ENCODE measurements at places on chromosomes 1 and 21.

- DNase-seq = peak; percentile 57
Measured at GRCh38 chr1:62362061-62362917, 43.1 kb upstream of the KANK4 start.

DNA sequence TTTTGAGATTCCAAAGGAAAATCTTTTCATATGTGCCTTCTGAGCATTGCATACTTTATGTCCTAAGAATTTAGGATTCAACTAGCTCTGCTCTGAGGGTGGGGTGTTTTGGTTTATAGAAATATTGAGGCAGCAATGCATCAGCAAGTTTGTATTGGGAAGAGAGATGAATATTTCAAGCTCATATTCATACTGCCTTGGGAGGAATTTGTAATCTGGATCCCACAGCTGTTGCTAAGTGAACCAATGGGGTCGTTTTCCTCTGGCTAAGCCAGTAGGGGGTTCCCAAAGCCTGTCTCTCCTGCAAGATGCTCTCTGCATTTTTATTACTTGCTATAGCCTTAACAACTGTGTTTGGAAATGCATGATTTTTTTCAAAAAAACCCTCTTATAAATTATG, 130.6 kb downstream of the SNX7 start:
- no peak for DNase-seq

GRCh38 chr1:28640766-28641165, 2.1 kb downstream of the TAF12 start:
- no peak for DNase-seq

GRCh38 chr1:246121533-246121932, 385.5 kb downstream of the SMYD3 start:
- no peak for DNase-seq

DNA sequence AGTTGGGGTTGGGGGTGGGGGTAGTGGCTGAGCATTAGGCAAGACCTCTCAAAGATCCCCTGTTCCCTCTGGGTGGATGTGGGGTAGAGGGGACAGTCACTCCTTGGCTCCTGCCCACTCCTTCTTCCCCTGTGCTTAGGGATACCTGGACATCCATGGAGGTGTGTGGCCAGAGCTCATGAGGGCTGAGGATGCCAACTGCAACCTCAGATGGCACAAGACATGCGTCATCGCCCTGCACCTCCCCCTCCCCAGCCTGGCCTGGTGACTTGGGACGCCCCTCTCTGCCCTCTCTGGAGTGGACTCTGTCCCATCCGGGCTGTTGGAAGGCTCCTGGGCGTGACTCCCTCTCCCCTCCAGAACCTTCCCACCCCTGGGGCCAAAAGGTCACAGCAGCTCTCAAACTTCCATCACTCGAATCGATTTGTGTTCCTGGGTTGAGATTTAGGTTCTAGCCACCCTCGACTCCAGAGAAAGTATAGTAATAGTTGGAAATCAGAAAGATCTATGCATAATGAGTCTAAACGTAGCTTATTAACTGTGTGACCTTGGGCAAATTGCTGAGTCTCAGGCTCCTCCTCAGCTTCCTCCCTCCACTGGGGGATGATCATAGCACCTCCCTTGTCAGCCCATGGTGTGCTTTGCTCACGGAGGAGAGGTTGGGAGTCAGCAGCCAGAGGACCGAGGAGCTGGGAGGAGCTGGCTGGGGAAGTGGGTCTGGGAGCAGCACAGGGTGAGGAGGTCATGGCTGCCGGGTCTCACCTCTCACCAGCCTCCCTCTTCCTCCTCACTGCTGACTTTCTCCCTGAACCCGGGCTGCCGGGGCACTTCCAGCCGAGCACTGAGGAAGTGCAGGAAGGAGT, 2.2 kb upstream of the PTPN7 start:
- DNase-seq = no peak

DNA sequence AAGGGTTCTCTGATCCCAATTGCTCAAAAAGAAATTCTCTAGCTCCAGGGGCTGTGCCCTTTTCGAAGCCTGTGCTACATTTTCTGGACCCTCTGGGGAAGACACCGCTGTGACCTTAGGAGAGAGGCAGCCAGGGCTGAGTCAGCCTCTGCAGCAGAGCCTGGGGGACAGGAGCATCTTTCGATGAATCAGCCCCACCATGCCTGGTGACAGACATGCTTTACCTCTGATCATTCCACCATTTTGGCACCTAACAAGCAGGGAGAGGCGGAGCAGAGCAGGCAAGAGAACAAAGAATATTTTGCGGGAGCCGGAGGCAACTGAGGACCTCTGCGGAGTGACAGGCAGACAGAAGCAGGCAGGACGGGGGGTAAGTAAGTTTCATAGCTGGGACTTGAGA, 84.9 kb downstream of the VWA5B1 start:
- DNase-seq = no peak

GRCh38 chr1:174963529-174964125, 36.1 kb upstream of the CACYBP start:
- peak; percentile 66 for DNase-seq

- DNase-seq = peak; percentile 54
Measured at GRCh38 chr1:232622378-232622777, 7.6 kb downstream of the SIPA1L2 start.

DNA sequence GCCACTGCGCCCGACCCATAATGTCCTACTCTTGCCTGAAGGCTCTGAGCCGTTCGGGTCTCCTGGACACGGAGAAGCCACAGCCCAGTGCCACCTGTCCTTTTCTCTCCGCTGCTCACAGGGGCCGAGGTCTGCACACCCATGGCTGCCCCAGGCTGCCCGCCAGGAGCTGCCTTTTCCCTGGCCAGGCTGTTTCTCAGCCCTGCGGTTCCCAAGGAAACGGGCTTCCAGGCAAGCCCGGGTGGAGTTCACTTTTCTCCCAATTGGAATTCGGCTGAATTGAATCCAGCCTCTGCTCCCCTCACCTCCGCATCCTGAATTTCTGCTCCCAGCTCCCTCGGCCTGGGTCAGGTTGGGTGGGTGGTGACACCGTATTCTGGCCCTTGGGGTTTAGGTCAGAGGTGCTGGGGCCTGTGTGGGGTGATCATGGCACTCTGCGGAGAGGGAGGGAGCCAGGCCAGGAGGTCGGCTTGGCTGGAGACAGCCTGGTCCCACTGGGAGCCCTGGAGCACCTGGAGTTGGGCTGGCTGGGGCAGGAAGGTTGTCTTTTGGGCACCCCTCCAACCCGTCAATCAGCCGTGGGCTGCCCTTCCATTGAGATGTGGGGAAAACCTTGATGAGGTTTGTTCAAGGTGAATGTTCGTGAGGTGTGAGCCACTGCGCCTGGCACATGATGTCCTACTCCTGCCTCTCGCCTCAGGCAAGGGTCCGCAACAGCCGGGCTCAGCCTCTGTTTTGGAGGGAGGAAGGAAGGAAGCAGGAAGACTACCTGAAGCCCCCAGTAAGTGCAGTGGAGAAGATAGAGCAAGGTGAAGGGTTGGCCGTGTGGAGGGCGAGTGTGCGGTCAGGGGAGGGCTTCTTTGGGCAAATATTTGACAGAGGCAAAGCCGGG, 25.1 kb downstream of the RRP1 start:
- no peak for DNase-seq

DNA sequence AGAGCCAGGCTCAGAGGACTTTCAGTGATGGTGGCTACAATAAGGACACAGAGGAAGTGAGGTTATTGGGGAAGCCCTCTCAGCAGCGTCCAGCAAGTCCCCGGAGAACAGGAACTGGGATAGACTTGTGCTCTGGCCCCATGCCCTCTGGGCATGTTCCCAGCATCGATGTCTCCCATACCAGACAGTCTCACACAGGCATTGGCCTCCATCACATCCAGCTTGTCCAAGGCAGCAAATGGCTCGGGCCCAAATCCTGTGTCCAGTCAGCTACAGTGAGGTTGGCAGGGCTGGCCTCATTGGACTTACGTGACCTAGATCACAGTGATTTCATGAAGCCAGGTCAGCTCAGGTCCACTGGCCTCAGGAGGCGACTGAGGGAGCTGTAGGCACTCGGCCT, 19.6 kb upstream of the TMEM54 start:
- no peak for DNase-seq

DNA sequence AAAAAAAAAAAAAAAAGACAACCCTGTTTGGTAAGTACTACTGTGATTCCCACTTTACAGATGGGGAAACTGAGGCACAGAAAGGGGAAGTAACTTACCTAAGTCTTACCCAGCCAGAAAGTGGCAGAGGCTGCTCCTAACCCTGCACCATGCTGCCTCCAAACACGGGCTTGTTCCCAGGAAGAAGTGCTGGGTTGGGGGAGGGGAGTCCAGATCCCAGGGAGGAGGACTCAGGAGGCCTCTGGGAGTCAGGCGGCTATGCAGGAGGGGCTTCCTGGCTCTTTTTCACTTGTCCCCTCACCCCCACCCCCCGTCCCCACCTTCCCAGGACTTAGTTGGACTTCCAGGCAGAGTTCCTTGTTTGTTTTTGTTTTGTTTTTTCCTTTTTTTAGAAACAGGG, 23.9 kb downstream of the PIK3CD start:
- DNase-seq = no peak

- DNase-seq = peak; percentile 73
Measured at GRCh38 chr1:172359491-172359999, 60.9 kb upstream of the C1orf105 start.

DNA sequence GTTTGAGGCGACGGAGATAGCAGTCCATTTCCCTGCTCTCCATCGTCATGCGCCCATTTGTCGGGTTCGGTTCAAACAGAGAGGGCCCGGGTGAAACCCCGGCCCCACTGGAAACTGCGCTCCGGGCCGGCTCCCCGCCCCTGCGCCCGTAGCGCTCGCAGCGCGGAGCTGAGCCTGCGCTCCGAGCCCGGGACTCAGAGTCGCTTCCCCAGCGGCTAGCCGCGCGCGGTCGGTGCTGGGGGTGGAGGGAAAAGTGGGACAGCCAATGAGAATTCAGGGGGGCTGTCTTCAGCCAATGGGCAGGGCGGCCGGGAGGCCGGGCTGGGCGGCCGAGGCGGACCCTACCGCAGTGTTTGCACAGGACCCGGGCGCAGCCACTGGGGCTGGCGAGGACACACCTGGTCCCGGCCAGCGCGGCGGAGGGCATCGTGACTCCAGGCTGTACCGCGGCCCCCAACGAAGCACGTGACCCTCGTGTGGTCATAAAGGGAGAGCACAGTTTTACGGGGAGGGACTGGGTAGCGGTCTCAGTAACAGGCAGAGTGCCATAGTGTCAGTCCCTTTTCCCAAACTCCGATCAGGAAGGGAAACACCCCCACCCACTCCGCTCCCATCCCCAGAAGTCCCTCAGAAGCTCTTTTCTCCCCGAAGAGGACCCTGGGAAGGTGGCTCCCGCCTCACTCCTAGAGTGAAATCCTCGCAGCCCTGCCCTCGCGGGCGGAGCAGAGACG, at the start of gene INKA2:
Gene INKA2, minus strand, starts transcription at position 202 of the 731 bp plus-strand sequence. Its CDS starts 153 bp downstream, at position 49.
- peak; percentile 93 for DNase-seq

- DNase-seq = peak; percentile 54
Measured at GRCh38 chr1:210233495-210234328, 1.1 kb downstream of the SERTAD4 start.

DNA sequence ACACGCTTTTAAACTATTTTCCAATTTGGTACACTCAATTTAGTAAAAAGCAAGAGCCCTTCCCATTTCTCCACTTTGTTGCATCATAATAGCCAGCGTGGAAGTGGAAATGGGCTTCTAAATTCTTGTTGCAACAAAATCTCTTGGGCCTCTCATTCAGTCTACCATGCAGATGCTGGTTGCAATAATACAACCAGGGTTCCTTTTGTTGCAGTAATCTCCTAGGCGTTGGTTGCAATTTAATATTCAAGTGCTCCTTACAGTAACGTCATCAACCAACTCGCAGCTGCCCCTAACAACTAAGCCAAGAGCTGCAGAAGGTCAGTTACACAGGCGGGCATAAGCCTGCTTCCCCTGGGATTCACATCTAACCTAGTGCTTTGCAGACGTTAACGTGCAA, 2.7 kb upstream of the HDGF start:
- DNase-seq = peak; percentile 16

- DNase-seq = no peak
Measured at GRCh38 chr1:39500862-39501389, 9.5 kb downstream of the BMP8A start.

DNA sequence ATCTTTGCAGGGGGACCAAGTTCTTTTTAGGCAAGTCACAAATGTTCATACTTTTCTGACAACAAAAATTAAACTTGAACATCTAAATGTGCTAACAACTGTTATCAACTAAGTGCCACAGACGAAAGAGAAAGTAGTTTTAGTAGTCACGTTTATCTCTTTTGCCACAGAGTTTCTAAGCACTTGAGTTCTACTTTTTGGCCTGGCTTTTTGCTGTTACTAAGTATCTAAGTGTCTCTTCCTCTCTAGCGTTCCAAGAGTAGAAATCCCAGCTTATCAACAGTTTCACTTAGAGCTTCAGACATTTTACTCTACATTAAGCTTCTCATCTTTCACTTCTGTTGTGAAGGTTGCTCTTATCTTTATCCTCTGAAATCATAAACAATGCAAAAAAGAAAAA, 34.2 kb downstream of the GATAD2B start:
- DNase-seq = no peak

- DNase-seq = peak; percentile 89
Measured at GRCh38 chr1:174954671-174955669, 44.8 kb upstream of the CACYBP start.

DNA sequence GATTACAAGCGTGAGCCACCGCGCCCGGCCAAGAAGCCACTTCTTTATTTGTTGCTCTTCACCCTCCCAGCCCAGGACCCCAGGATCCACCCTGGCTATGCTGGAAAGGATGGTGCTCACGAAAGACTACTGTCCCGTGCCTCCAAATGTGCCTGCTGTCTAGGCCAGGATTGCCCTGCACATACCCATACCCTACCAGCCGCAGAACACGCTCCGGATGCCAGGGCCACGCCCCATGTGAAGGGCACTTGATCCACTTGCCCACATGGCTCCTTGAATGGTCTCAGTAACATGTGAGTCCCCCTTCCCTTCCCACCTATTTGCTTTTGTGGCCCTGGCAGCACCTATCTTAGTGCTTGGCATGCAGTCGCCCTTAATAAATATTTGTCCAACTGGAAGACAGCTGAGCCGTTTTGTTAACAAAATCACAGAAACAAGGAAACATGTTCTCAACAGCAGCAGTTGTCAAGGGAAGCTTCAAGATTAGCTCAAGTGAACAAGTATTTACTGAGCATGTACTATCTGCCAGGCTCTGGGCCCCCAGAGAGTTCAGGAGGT, 13.8 kb upstream of the UBXN10 start:
- no peak for DNase-seq

DNA sequence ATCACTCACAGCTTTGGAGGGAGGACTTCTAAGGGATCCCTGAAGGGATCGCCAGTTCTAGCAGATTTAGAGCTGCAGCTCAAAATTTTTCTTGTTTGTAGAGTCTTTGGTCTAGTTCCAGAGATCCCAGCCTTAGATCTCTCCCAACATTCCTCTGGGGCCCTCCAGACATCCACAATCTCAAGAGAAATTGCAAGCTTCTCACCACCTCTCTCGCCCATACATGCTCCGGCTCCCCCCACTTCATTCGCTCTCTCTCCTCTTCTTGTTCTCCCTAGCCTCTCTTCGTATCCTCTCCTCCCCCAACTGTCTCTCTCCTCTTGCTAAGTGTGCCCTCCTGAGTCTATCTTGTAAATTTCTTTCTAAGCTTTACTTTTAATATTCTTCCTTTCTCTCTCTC, 15.1 kb upstream of the TUT4 start:
- DNase-seq = no peak

GRCh38 chr1:164560556-164560955, 1.6 kb downstream of the PBX1 start:
- no peak for DNase-seq
